ENCODE measurements at places on chromosomes 2 and 18.

DNA sequence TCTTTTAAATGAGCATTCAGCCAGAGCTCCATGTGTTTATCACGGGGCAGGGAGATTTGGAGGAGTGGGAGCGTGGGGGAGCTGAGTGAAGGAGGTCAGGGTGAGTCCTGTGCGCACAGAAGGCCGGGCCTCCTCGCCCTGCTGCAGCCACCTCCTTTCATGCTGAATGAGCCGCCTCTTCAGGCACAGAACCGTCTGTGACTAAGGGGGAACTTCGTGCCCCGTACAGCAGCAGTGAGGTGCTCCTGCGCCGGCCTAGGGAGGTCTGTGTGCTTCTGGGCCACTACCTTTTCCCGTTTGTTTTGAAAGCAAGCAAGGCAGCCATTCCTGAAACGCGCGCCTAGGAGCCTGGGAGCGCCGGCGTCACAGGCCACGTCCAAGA lies 27.1 kb upstream of the ZNF516 start:
- no peak for ATAC-seq

GRCh38 chr2:6429210-6429986 lies 436.3 kb downstream of the CMPK2 start:
- no peak for ATAC-seq

DNA sequence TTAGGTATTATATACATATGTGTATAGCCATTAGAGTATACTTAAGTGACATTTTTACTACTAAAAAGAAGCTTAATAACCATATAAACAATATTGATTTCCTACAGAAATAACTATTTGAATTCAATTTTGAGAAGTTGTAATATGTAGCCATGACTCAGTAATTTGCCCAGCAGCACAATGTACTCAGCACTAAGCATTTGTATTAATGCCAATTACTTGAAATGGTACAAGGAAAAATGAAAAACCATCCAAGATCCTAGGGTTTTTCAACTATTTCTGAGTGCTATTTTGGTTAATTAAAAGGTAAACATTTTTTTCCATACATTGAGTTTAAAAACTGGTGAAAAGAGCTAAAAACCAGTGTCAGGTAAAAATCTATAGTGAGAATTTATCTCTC lies 324.0 kb downstream of the KCNJ3 start:
- no peak for ATAC-seq

GRCh38 chr2:191857886-191858285 lies 11.0 kb upstream of the CAVIN2 start:
- no peak for ATAC-seq

- ATAC-seq: no peak
These were observed 47.9 kb downstream of the TRPM8 start for GRCh38 chr2:233965032-233965603.

DNA sequence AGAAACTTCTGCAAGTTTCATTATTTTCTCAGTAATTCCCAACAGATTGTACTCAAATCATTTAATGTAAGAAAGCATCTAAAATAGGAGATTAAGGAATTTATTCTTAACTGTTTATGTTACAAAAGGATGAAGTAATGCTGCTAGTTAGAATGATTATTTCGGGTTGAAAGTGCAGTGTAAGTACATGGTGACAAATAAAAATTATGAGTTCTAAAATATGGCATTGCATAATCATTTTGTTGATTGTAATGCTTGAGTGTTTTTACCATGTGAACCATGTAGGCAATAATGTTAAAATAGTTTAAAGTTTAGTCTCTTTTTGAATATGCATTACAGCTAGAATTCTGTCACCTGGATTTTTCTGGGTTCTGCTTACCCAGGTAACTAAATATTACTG lies 149.0 kb upstream of the SP5 start:
- ATAC-seq: no peak

GRCh38 chr2:42935692-42936671 lies 143.6 kb upstream of the HAAO start:
- ATAC-seq: no peak

GRCh38 chr18:44946529-44947113 lies 265.9 kb downstream of the SETBP1 start:
- ATAC-seq: no peak

DNA sequence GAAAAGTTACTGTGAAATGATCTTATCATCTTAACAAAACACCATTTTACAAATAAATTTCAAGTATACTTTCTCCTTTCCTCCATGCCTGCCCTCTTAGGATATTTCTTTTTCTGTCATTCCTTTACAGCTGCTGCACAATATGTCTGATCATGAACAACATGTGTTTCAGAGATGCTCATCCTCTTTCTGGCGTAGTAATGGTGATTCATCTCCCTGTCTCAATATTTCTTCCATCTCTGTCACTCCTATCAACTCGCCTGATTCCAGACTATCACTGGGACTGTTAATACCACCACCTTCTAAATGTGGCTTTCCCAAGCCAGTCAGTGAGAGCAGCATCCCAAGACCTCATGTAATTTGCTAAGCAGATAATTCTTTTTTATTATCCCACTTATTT lies 290.5 kb downstream of the GULP1 start:
- no peak for ATAC-seq

DNA sequence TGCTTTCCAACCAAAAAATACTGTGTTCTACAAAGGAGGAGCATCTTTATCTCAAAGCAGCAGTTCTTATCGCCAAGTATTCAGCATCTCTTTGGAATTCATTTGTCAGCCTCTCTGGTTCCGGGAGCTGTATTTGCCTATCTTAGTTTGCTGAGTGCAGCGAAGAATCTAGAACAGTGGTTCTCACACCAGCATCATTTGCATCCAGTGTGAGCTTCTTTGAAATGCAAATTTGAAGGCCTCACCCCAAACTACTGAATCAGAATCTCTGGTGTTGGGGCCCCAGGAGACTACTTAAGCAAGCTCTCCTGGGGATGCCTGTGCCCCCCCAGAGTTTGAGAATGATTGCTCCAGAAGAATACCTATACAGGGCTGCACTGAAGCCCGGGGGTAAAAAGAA lies 1.5 kb upstream of the PTPN2 start:
- no peak for ATAC-seq

- no peak for ATAC-seq
These were observed 33.9 kb downstream of the CRYGD start for GRCh38 chr2:208090420-208090819.

- ATAC-seq: no peak
These were observed 162.7 kb downstream of the INHBB start for GRCh38 chr2:120508567-120509041.

DNA sequence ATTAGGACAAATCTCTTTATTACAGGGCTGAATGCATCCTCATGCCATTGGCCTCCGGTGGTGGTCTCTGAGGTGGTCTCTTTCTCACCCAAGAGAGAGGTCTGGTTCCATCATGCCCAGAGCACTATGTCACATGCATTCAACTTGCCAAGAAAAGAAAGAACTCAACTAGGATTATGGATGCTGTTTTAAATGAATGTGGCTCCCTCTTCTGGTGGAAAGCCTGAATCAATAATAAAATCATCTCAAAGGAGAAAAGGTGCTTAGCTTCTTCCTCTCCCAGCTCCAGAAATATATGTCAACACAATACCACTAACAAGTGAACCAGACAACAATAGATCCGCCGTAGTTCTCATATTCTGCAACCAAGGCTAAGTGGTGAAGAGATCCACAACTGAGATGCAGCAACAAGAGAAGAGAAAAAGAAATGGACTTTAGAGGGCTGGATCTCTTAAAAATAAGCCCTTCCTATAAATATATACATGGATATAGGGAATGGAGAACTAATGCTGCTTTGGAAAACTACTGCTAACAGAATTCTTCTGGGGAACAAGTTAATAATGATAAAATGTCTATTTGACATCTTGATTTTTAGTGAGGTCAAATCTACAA lies 396.8 kb downstream of the NCKAP5 start:
- peak; percentile 86 for ATAC-seq
